ENCODE measurements at places on chromosomes 12 and 14. TPM values are rescaled to one million over a fixed set of nuclear protein-coding genes. Genes with fewer than 3 reads are reported as not detected.

STON2 gene
- polyA plus RNA-seq = 46.4 TPM

- no peak for DNase-seq
Observed at GRCh38 chr14:84963518-84963917, 566.4 kb upstream of the FLRT2 start.

OR4E1 gene
- 0.08 TPM for polyA plus RNA-seq

ELK3 gene
- polyA plus RNA-seq = 58.9 TPM

DNA sequence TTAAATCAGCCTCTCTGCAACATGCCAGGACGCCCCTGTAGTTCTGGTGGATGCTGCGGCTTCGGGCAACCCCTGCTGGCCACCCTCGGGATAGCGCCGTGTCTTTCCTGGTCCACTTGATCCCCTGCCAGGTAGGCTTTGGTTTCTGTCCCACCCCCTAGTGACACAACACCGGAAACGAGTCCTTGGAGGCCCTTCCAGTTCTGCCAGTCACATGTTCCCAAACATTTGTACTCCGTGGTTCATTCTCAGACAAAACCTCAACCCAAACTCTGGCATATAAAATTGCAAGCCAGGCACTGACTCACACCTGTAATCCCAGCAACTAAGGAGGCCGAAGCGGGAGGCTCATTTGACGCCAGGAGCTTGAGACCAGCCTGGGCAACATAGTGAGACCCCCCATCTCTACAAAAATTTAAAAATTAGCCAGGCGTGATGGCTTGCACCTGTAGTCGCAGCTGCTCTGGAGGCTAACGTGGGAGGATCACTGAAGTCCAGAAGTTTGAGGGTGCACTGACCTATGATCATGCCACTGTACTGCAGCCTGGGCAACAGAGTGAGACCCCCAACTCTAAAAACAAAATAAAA, 37.0 kb downstream of the RASAL1 start:
- no peak for DNase-seq

DCP1B gene
- polyA plus RNA-seq = 28.7 TPM

GRCh38 chr12:76155157-76155670, 70.7 kb upstream of the NAP1L1 start:
- DNase-seq = no peak

- no peak for DNase-seq
Observed at GRCh38 chr14:58707949-58708348, 70.2 kb downstream of the DACT1 start.

DPF3 gene
- polyA plus RNA-seq = 5.8 TPM

GRCh38 chr12:111685322-111685810, 390 bp downstream of the BRAP start:
- no peak for DNase-seq

DNA sequence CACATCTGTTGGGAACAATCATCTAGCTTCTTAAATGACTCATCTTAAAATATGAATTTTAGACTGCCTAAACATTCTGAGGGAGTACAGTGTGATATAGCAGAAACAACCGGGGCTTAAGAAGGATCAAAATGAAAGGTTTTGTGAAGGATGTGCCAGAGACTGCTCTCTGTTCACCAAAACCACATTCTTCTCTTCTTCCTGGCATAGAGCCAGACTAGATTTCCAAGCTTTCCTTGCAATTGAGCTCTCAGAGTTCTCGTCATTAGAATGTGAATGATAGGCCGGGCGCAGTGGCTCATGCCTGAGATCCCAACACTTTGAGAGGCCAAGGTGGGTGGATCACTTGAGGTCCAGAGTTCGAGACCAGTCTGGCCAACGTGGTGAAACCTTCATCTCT, 94.5 kb downstream of the LRRIQ1 start:
- no peak for DNase-seq

GRCh38 chr14:38404100-38404541, 148.2 kb upstream of the CLEC14A start:
- DNase-seq = no peak

DNA sequence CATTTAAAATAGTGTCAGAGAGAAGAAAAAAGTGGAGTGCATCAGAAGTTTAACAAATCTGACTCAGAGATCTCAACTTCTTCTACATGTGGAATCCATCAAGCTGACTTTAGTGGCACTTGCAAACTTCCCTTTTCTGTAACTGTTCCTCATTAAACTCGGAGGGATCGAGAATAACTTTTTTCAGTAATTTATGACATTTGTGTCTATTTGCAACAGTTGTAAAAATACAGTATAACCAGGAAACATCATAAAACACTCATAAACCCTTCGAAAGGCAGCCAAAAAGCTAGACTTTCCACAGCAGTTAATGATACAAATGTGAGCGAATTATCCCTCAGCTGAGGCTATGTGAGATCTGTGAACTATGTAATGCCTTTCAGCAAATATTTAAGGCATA, 1936.8 kb upstream of the SEL1L start:
- peak; percentile 23 for DNase-seq

DNA sequence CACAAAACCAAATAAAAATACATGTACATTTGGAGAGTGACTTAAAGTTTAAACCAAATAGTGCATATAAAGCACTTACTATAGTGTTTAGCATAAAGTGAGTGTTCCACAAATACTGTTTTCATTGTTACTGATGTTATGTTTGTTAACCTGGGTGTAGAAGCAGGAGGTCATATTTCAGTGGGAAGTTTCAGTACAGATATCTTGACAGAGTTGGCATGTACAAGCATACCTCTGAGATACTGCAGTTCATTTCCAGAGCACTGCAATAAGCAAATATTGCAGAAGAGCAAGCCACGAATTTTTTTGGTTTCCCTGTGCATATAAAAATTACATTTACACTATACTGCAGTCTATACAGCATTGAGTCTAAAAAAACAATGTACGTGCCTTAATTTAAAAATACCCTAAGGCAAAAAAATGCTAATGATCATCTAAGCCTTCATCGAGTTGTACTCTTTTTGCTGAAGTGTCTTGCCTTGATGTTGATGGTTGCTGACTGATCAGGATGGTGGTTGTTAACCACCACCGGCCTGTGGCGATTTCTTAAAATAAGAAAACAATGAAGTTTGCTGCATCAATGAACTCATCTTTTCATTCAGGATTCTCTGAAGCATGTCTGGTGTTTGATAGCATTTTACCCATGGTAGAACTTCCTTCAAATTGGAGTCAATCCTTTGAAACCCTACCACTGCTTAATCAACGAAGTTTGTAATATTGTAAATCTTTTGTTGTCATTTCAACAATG, 361.1 kb upstream of the RPL10L start:
- no peak for DNase-seq

DNA sequence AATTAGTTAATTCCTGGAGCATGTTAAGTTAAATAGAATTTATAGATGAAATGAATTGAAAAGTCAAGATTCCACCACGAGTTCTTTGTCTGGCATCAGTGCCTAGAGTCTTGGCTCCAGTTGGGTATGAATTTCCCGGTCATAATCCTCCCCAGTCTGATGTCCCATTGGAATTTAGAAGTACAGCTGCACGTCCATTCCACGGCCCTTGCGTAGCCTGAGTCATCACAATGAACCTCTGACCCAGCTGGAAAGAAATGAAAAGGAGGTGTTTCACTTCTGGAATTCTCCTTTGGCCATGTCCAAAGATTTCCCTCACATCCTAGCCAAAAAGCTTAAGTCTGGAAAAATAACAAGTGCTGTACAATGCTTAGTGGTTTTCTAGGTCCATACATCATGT, 122.7 kb downstream of the KICS2 start:
- no peak for DNase-seq

- no peak for DNase-seq
Observed at GRCh38 chr12:49667325-49668090, 39.7 kb downstream of the FMNL3 start.

ZNF385A gene
- polyA plus RNA-seq = 10.1 TPM

DNA sequence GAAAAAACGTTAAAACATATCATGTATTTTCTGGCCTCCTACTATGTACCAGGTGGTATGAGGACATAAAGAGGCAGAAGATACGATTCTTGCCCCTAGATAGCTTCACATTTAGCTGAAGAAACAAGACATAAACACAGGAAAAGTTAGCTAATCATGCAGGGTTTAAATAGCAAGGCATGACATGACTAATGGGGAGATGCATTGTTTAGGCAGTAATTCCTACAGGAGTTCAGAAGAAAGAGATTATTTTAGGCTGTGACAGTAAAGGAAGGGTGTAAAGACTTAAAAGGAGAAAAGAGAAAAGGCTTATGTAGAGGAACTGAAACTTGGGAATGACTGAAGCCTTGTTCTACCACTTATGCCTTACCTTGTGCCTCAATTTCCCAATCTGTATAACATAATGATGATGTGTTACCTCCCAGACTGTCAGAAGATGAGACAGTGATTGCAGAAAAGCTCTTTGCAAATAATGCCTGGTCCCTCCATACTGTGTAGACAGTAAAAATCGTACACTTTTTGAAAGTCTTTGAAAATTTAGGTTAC, 44.4 kb downstream of the PRKCH start:
- no peak for DNase-seq

- DNase-seq = no peak
Observed at GRCh38 chr12:30973175-30973574, 46.6 kb downstream of the TSPAN11 start.

DNA sequence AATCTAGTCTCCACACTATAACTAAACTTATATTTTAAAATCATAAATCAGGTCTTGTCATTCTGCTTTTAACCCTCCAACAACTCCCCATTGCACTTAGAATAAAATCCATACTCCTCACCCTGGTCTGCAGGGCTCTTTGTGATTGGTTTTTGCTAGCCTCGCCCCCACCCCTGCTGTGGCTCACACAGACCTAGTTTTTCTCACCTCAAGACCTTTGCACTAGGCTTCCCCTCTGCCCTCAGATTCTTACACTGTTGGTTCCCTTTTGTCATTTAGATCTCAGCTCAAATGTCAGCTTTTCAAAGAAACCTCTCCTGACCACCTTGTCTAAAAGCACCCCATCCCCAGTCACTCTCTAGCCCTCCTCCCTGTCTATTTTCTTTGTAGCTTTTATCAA, 10.7 kb upstream of the LHX5 start:
- DNase-seq = no peak

GRCh38 chr12:100632445-100632892, 59.0 kb downstream of the GAS2L3 start:
- no peak for DNase-seq

DNA sequence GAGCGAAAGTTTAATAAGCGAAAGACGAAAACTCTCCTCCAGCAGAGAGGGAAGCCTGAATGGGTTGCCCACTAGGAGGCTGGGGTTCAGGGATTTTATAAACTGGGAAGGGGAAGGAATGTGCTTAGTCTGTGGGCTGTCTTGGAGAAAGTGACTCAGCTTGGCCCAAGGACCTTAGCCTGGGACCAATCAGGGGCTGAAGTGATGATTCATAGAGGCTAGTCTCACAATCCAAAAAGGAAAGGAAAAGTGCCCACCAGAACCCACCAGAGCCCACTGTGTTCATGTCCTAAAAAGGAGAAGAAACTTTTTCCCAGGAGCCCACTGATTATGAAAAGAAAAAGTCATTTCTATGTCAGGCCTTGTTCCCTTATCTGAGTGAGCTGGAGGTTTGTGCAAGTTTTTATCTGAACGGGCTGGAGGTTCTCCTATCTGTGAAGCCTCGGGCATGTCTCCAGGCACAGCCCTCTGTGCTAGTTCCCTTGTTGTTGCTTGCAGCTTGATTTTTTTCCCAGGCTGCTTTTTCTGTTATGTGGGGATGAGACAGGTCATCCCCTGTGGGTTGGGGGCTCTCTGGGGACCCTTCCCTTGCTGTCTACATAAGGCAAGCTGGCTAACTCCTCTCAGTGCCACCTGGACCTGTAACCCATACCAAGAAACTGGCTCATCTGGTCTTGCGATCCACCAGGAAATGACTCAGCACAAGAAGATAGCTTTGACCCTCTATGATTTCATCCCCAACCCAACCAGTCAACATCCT, 8.3 kb upstream of the GOLGA5 start:
- no peak for DNase-seq

HOXC4 gene
- polyA plus RNA-seq = 37.2 TPM

DNA sequence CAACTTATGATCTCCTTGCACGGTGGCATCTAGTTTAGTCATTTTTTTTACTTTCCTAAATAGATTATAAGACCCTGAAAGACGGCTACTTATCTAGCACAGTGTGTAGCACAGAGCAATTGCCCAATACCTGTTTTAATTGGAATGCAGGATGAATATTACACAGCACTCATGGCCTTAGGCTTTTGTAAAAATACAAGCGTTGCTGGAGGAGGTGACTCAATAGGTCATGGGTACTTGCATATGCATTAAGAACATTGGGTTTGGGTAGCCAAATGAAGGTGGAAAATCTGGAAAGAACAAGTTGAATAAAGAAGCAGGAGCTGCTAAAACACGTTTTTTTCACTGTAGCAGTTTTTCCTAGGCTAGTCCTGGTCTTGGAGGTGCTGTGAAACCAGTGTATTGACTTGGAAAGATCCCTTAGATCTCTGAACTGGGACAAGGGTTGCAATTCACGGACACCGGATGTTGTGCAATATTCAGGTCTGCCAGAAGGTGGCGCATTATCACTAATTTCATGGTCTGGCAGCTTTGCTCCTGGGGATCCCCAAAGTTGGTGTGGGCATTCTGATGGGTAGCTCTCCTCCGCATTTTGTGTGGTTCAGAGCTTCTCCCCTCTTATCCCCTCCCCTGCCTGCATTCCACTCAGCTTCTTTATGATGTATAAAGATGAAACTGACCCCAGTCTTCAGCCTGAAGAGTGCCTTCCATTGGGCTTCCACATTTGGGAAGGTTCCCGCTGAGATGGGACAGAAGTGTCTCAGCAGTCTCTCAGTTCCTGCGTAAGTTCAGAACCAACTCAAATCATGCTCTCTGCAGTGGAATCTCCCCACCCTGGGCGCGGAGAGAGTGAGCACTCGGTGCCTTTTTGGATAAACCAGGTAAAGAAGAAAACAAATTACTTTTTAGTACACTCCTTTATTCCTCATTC, 278.3 kb downstream of the NRXN3 start:
- peak; percentile 6 for DNase-seq

DNA sequence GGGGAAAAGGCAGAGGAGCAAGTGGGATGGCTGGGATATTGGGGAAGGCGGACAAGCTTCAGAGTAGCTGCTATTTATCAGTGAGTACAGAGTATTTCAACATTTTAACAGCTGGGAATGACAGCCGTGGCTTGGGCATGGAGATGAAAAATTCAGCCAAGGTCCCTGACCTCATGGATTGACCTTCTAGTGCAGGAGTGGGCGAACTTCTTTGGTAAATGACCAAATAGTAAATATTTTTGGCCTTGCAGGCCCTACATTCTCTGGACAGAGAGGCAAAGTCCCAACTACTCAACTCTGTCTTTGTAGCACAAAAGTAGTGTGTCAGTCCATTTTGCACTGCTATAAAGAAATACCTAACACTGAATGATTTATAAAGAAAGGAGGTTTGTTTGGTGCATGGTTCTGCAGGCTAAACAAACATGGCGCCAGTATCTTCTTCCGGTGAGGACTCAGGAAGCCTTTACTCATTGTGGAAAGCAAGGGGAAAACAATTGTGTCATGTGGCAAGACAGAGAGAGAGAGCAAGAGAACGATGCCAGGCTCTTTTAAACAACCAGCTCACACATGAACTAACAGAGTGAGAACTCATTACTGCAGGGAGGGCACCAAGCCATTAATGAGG, 33.6 kb downstream of the TMEM233 start:
- DNase-seq = no peak

TAS2R7 gene
- polyA plus RNA-seq = not detected

- no peak for DNase-seq
Observed at GRCh38 chr12:100656856-100657255, 83.4 kb downstream of the GAS2L3 start.

- DNase-seq = no peak
Observed at GRCh38 chr12:2325519-2325918, 272.7 kb downstream of the CACNA1C start.

DHRS4 gene
- 55.5 TPM for polyA plus RNA-seq

Measured in right renal cortex interstitium (tissue), 3 donors.